ENCODE measurements at places on chromosomes 1 and 21. TPM values are rescaled to one million over a fixed set of nuclear protein-coding genes. Genes with fewer than 3 reads are reported as not detected.

- no peak overlapping the region for H3K4me3 ChIP-seq
- peaks cover 2% of the 10 kb centered on the region for H3K4me1 ChIP-seq
- no peaks in the 10 kb centered on the region for H3K36me3 ChIP-seq
- DNase-seq = no peak
Observed at GRCh38 chr1:115545791-115546733, 95.7 kb upstream of the VANGL1 start.

Gene ASPM
- 55.9 TPM for total RNA-seq

DNA sequence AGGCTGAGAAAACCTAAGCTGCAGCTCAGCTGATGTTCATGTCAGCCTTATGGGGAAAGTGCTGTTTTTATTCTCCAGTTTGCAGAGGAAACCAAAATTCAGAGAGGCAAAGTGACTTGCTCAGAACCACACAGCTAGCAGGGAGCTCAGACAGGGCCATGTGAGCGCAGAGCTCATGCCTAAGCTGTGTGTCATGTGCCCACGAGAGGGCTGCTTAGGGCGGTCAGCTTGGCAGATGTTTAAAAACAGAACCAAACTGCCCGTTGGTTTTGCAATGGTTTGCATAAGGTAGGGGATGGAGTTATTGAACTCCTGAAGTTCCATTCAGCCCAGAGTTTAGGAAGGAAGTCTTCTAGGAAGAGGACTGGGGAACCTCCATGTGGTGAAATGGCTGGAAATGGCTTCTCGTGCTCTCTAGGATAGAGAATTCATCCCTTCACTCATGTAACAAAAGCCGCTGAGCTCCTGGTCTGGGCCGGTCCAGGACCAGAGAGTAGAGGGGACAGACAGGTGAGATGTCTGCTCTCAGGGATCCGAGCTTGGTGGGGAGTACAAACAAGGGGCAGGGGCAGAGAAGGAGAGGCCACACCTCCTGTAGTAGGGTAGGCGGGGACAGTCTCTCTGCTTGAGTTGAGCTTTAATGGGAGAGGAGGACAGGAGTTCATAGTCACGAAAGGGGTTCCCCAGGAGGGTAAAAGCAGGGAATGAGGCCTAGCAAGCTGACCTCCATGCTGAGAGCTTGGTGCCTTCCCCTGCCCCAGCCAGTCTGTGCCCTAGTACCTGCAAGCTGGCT is 46.9 kb downstream of the ARHGEF10L start:
- no peak for DNase-seq
- peaks cover 5% of the 10 kb centered on the region for H3K27me3 ChIP-seq
- no peak overlapping the region for H3K27ac ChIP-seq

Gene KRTAP12-2
- total RNA-seq = not detected

- no peak for DNase-seq
- no peaks in the 10 kb centered on the region for H3K27me3 ChIP-seq
- no peak overlapping the region for H3K4me3 ChIP-seq
- peaks cover 11% of the 10 kb centered on the region for H3K36me3 ChIP-seq
- no peaks in the 10 kb centered on the region for H3K4me1 ChIP-seq
Observed at GRCh38 chr1:241896670-241896962, 48.6 kb downstream of the EXO1 start.

Gene KRTAP10-10
- total RNA-seq = not detected

GRCh38 chr1:180631194-180631765 is 542 bp upstream of the XPR1 start:
- H3K4me1 ChIP-seq = peaks cover 2% of the 10 kb centered on the region
- no peak for DNase-seq
- peaks cover 5% of the 10 kb centered on the region for H3K27me3 ChIP-seq
- H3K27ac ChIP-seq = peak overlapping the region; percentile 90
- H3K4me3 ChIP-seq = no peak overlapping the region
- no peaks in the 10 kb centered on the region for H3K36me3 ChIP-seq

Gene PTPRU
- 0.54 TPM for total RNA-seq

Data from activated naive CD8-positive, alpha-beta T cell treated with anti-CD3 and anti-CD28 coated beads, Interleukin-2, amount 10 ng/mL, durations not matched to agents 7 days and 5 days (primary cell).